ENCODE measurements at places on chromosomes 5 and 9. TPM values are rescaled to one million over a fixed set of nuclear protein-coding genes. Genes with fewer than 3 reads are reported as not detected.

HTR1A gene
- total RNA-seq, result not detected

AQP7 gene
- total RNA-seq, result not detected

BARX1 gene
- total RNA-seq, result not detected

GRIN3A gene
- not detected for total RNA-seq

AK8 gene
- 1.3 TPM for total RNA-seq

S1PR3 gene
- total RNA-seq, result 86.8 TPM

SAPCD2 gene
- total RNA-seq, result 20.8 TPM

BNIP1 gene
- total RNA-seq, result 6.8 TPM

SPINK13 gene
- total RNA-seq, result not detected

C6 gene
- total RNA-seq, result not detected

ASPN gene
- not detected for total RNA-seq

SLC4A9 gene
- 1.1 TPM for total RNA-seq

ITGA1 gene
- total RNA-seq, result 0.33 TPM

GRCh38 chr9:29625292-29625731 lies 2052.0 kb upstream of the C9orf72 start:
- no peak for DNase-seq
- no peaks in the 10 kb centered on the region for H3K36me3 ChIP-seq
- peak overlapping the region; percentile 25 for H3K27ac ChIP-seq
- no peak overlapping the region for H3K4me3 ChIP-seq
- H3K27me3 ChIP-seq, result no peaks in the 10 kb centered on the region
- H3K4me1 ChIP-seq, result no peaks in the 10 kb centered on the region

GRCh38 chr9:127567035-127567729 lies 44.9 kb upstream of the STXBP1 start:
- H3K36me3 ChIP-seq, result no peaks in the 10 kb centered on the region
- peak overlapping the region; percentile 86 for H3K4me3 ChIP-seq
- H3K27ac ChIP-seq, result no peak overlapping the region
- peaks cover 8% of the 10 kb centered on the region for H3K27me3 ChIP-seq
- H3K4me1 ChIP-seq, result peaks cover 13% of the 10 kb centered on the region

GRCh38 chr9:130022566-130023143 lies 20.3 kb downstream of the FNBP1 start:
- no peak for DNase-seq
- H3K27me3 ChIP-seq, result no peaks in the 10 kb centered on the region
- H3K4me1 ChIP-seq, result no peaks in the 10 kb centered on the region
- peaks cover 4% of the 10 kb centered on the region for H3K36me3 ChIP-seq

GRCh38 chr5:4233671-4234070 lies 638.0 kb downstream of the IRX1 start:
- DNase-seq, result peak; percentile 61
- H3K4me3 ChIP-seq, result no peak overlapping the region
- no peaks in the 10 kb centered on the region for H3K4me1 ChIP-seq
- no peaks in the 10 kb centered on the region for H3K36me3 ChIP-seq
- H3K27me3 ChIP-seq, result no peaks in the 10 kb centered on the region

- H3K27me3 ChIP-seq, result no peaks in the 10 kb centered on the region
- H3K4me3 ChIP-seq, result peak overlapping the region; percentile 77
- H3K36me3 ChIP-seq, result peaks cover 23% of the 10 kb centered on the region
- H3K4me1 ChIP-seq, result peaks cover 6% of the 10 kb centered on the region
- DNase-seq, result no peak
Observed at GRCh38 chr5:1523480-1523792, 324 bp downstream of the LPCAT1 start.

GRCh38 chr5:142821034-142821732 lies 51.0 kb downstream of the ARHGAP26 start:
- no peak for DNase-seq
- H3K4me1 ChIP-seq, result peaks cover 5% of the 10 kb centered on the region
- no peaks in the 10 kb centered on the region for H3K36me3 ChIP-seq
- H3K27ac ChIP-seq, result no peak overlapping the region

DNA sequence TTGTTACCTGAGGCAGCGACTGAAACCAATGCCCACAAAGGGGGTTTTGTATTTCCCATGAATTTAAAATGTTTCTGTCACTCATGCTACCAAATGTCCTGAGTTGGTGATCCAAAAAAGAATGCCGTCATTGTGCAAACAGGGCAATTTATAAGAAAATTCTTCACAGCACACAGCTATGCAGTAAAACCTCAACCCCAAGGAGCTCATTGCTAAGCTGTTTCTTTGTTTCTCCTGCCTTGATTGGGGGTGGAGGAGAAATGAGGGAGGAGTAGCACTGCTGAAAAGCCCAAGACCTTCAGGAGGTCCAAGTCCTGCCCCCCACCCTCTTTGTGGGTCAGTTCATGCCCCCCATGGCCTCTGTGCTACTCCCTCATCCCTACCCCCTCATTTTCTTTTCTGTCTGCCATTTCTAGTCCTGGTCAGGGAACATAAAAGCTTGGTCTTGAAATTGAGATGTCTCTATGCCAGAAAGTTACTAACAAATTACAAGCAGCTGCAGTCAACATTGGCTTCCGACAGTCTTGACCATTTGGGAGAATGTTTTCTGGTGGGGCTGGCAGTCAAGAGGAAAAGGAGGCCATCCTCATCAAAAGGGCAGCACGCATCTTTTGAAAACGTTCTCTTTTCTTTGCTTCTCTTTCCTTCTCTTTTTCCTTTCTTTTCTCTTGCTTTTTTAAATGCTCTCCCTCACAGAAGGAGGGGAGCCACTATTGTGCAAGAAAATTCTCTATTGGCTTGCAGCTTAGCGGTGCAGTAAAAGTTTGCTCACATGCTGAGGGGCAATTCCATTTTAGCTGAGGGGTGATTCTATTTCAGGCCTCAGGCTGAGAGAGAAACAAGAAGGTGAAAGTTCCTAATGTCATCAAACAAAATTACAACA lies 133.3 kb downstream of the GCNT1 start:
- H3K27me3 ChIP-seq, result no peaks in the 10 kb centered on the region
- peak overlapping the region; percentile 55 for H3K27ac ChIP-seq
- H3K4me1 ChIP-seq, result peaks cover 26% of the 10 kb centered on the region
- no peak for DNase-seq
- peak overlapping the region; percentile 5 for H3K4me3 ChIP-seq
- no peaks in the 10 kb centered on the region for H3K36me3 ChIP-seq

- H3K4me3 ChIP-seq, result no peak overlapping the region
- no peak overlapping the region for H3K27ac ChIP-seq
- no peaks in the 10 kb centered on the region for H3K4me1 ChIP-seq
- DNase-seq, result peak; percentile 68
Observed at GRCh38 chr9:130382096-130382495, 62.7 kb upstream of the ASS1 start.

GRCh38 chr5:77642738-77643653 lies 4.5 kb upstream of the OTP start:
- H3K4me1 ChIP-seq, result peaks cover 6% of the 10 kb centered on the region
- peak overlapping the region; percentile 69 for H3K4me3 ChIP-seq
- H3K36me3 ChIP-seq, result no peaks in the 10 kb centered on the region
- no peak overlapping the region for H3K27ac ChIP-seq

DNA sequence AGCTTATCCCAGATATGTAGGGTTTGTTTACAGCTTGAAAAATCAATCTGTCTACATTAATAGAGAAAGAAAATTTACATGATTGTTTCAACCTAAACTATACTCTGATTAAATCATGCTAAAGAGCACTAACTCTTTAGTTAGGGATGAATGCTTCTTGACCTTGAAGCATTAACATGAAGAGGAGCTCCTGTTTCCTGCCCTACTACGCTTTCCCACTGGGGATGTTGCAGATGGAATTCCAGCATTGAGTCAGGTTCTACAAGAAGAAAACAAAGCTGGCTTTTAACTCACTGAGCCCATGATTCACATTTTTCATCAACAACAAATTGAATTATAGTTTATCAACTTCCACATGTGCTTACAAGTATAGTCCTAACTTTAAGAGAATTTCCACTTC lies 471.3 kb downstream of the TMEM232 start:
- no peaks in the 10 kb centered on the region for H3K36me3 ChIP-seq
- H3K27me3 ChIP-seq, result peaks cover 6% of the 10 kb centered on the region
- peak; percentile 42 for DNase-seq
- H3K4me1 ChIP-seq, result peaks cover 3% of the 10 kb centered on the region

DNA sequence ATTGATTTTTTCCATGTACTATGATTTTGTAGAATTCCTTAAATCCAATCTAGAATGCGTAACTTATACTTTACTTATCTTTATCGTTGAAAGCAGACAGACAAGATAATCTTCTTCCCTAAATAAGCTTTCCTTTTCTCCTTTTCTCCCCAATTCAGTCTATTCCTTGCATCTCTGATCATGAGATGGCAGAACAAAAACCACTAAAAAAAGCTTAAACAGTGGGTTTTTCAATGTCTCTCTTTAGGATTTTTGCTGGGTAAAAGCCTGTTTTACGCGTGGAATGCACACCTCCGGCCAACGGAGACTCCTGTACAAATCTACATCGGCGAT lies 755 bp downstream of the CDKN2B start:
- peaks cover 84% of the 10 kb centered on the region for H3K27me3 ChIP-seq
- peaks cover 11% of the 10 kb centered on the region for H3K36me3 ChIP-seq
- H3K4me3 ChIP-seq, result peak overlapping the region; percentile 94
- no peak for DNase-seq

- no peaks in the 10 kb centered on the region for H3K36me3 ChIP-seq
- H3K4me3 ChIP-seq, result no peak overlapping the region
- H3K27me3 ChIP-seq, result no peaks in the 10 kb centered on the region
- H3K27ac ChIP-seq, result no peak overlapping the region
- H3K4me1 ChIP-seq, result no peaks in the 10 kb centered on the region
Observed at GRCh38 chr5:159341906-159342310, 11.6 kb upstream of the IL12B start.

- H3K27ac ChIP-seq, result no peak overlapping the region
- H3K36me3 ChIP-seq, result no peaks in the 10 kb centered on the region
- H3K27me3 ChIP-seq, result no peaks in the 10 kb centered on the region
- no peak overlapping the region for H3K4me3 ChIP-seq
- no peak for DNase-seq
- peaks cover 6% of the 10 kb centered on the region for H3K4me1 ChIP-seq
Observed at GRCh38 chr9:74576176-74576575, 79.0 kb downstream of the RORB start.

DNA sequence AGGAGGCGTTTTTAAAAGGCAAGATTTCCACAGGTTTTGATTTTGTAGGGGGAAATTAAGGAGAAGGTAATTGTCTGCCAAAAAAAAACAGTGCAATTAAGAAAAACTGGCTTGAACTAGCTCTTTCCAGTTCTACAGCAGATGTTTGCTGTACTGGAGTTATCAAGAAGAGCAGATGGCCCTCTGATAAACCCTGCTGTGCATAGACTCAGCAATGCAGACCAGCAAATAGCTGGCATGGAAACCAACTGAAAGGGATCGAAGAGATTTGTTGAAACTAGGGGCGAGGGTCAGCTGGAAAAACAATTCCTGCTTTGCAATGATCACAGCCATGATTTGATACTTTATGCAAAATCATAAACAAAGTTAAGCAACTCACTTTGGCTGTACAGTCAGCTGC lies 17.8 kb upstream of the BHMT start:
- H3K27ac ChIP-seq, result no peak overlapping the region
- no peaks in the 10 kb centered on the region for H3K36me3 ChIP-seq
- no peaks in the 10 kb centered on the region for H3K4me1 ChIP-seq
- H3K4me3 ChIP-seq, result no peak overlapping the region
- DNase-seq, result no peak

GRCh38 chr9:127505396-127506116 lies 54.2 kb downstream of the LRSAM1 start:
- H3K36me3 ChIP-seq, result no peaks in the 10 kb centered on the region
- no peak overlapping the region for H3K4me3 ChIP-seq
- no peaks in the 10 kb centered on the region for H3K4me1 ChIP-seq
- peak; percentile 89 for DNase-seq
- H3K27ac ChIP-seq, result no peak overlapping the region

- no peak for DNase-seq
- peaks cover 19% of the 10 kb centered on the region for H3K36me3 ChIP-seq
- H3K27ac ChIP-seq, result no peak overlapping the region
- no peaks in the 10 kb centered on the region for H3K27me3 ChIP-seq
Observed at GRCh38 chr5:134547066-134547465, 21.6 kb downstream of the JADE2 start.

- peaks cover 14% of the 10 kb centered on the region for H3K4me1 ChIP-seq
- no peaks in the 10 kb centered on the region for H3K27me3 ChIP-seq
- no peak overlapping the region for H3K27ac ChIP-seq
- DNase-seq, result no peak
- peaks cover 13% of the 10 kb centered on the region for H3K36me3 ChIP-seq
Observed at GRCh38 chr5:65017636-65018035, 248.9 kb downstream of the CWC27 start.

- H3K36me3 ChIP-seq, result no peaks in the 10 kb centered on the region
- peaks cover 4% of the 10 kb centered on the region for H3K4me1 ChIP-seq
- H3K4me3 ChIP-seq, result no peak overlapping the region
- H3K27ac ChIP-seq, result no peak overlapping the region
- DNase-seq, result peak; percentile 71
Observed at GRCh38 chr5:154479160-154479943, 1.3 kb upstream of the HAND1 start.

GRCh38 chr9:87516222-87516925 lies 18.7 kb downstream of the DAPK1 start:
- H3K36me3 ChIP-seq, result peaks cover 45% of the 10 kb centered on the region
- no peak overlapping the region for H3K4me3 ChIP-seq
- H3K27ac ChIP-seq, result no peak overlapping the region

DNA sequence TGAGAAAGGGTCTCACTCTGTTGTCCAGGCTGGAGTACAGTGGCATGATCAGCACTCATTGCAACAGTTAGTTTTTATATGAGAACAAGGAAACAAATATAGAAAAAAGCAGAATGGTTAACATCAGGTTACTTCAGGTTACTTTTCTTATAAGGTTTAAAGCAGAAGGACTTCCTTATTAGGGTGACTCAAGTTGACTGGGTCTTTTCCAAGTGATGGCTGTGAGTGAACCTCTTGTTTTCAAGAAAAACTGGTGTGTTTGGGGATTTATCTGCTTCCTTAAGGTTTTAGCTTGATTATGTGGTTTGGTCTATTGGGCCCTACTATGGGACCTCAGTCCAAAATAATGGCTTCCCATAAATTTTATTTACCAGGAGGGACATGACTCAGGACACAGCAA lies 99.2 kb downstream of the ARRDC3 start:
- no peak overlapping the region for H3K27ac ChIP-seq

DNA sequence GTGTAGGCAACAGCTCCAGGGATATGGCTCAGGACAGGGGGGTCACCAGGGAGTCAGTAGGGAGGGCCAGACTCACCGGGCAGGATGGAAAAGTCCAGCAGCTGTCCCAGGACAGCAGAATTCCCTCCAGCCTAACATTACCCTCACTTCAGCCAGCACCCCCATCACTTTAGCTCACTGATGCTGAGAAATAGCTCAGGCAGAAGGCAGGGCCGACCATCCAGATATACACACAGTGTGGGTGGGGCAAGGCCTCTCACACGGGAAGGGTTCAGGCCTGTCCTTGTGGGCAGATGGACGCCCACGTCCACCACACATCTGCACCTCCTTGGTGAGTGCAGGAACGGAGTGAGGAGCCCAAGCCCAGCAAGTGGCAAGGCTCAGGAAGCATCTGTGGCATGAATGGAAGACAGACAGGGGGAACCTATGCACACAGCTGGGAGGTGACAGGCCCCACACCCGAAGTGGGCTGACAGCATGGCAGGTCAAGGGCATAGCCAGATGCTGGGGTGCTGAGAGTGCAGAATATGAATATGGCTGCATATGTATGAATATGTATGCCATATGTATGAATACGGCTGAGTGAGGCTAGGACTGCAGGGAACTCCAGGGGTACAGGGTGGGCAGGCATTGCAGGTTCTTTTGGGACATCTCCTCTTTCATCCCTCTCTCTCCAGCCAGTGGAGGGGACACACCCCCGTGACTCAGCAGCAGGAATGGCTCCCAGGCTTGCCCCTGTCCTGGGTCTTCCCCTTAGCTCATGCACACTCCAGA lies 17.0 kb downstream of the BICD2 start:
- peaks cover 7% of the 10 kb centered on the region for H3K4me1 ChIP-seq
- H3K36me3 ChIP-seq, result no peaks in the 10 kb centered on the region
- DNase-seq, result no peak
- no peak overlapping the region for H3K27ac ChIP-seq
- H3K4me3 ChIP-seq, result no peak overlapping the region
- H3K27me3 ChIP-seq, result no peaks in the 10 kb centered on the region

Measured in endodermal cell (in vitro differentiated cells).